ENCODE measurements at places on chromosomes 3 and 15. TPM values are rescaled to one million over a fixed set of nuclear protein-coding genes. Genes with fewer than 3 reads are reported as not detected.

The ZBED2 gene
- total RNA-seq: not detected

The GOLGA8Q gene
- 5.5 TPM for total RNA-seq

The ARHGEF3 gene
- 30.1 TPM for total RNA-seq

The MYLK gene
- total RNA-seq: 1,524 TPM

The GOLGA6D gene
- total RNA-seq: not detected

The ZNF774 gene
- 3.3 TPM for total RNA-seq

The OR5H6 gene
- not detected for total RNA-seq

The MAGEL2 gene
- total RNA-seq: 5.0 TPM

The ECE2 gene
- total RNA-seq: not detected

The SCAMP5 gene
- total RNA-seq: 6.9 TPM

The FOXL2 gene
- not detected for total RNA-seq

The KBTBD8 gene
- 3.8 TPM for total RNA-seq

The IL17RC gene
- total RNA-seq: 24.7 TPM

The NPAP1 gene
- total RNA-seq: 0.58 TPM

The ROBO2 gene
- 38.1 TPM for total RNA-seq

The MNS1 gene
- 7.1 TPM for total RNA-seq

Measured in urinary bladder (tissue), 4 donors.